LNCaP clone FGC (cell line): ENCODE measurements at places on chromosomes 2 and 18.
A peak's percentile ranks its signal among the peaks of the same experiment; 100 is the strongest.

GRCh38 chr2:151904021-151904420, 75.8 kb upstream of the ARL5A start:
- no peak for DNase-seq

DNA sequence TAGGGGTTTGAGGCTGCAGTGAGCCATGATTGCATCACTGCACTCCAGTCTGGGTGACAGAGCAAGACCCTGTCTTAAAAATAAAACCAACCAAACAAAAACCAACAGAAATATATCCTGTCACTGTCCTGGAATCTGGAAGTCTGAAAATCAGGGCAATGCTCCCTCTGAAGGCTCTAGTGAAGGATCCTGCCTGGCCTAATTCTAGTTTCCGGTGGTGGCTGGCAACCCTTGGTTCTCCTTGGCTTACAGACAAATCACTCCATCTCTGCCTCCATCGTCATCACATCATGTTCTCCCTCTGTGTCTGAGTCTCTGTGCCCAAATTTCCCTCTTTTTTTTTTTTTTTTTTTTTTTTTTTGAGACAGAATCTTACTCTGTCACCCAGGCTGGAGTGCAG, 15.9 kb upstream of the VPS4B start:
- no peak for DNase-seq

DNA sequence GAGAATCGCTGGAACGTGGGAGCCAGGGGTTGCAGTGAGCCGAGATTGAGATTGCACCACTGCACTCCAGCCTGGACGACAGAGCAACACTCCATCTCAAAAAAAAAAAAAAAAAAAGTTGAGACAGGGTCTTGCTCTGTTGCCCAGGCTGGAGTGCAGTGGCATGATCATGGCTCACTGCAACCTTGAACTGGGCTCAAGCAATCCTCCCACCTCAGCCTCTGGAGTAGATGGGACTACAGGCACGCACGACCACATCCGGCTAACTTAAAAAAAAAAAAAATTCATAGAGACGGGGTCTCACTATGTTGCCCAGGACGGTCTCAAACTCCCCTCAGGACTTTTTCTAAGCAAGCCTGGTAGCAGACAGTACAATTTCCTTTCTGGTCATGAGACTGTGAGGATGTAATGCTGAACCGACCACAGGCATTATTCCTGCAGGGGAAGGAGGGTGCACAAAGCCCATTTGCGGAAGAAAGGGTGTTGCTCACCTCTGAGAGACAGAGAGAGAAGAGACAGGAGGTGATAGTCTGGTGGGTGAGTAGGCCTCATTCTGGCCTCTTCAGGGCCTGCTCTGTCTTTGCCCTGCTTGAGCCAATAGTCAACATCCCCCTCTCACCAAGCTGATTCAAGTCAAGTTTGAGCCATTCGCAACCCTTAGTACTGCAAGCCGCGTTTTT, 205.3 kb downstream of the ZFP36L2 start:
- no peak for DNase-seq

- no peak for DNase-seq
These were observed 324.1 kb downstream of the DLGAP1 start for GRCh38 chr18:4130734-4131719.

DNA sequence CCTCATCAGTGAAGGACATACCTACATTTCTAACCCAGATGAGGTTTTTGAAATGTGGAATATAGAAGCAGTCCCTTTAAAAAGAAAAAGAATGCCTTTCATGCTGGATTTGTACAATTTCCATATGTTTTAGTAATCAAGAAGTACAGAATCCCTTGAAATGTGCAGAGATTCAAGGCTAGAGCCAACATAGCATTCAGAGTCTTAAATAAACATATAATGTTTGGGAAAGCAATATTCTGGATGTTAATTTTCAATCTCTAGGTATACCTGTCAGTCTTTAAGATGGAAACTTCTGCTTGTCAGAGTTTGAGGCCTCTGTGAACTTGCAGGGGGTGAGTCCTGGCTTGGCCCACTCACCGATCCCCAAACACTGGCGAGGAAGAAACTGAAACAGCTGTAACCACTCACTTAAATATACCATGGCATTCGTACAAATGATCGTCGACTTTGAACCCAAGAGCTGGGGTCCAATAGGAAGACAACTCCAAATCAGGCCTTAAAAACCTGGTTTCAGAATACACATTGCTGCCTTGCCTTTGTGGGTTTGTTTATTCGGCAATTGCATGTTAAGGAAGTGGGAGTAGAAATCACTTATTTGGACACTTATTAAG, 132.8 kb upstream of the NCK2 start:
- no peak for DNase-seq

DNA sequence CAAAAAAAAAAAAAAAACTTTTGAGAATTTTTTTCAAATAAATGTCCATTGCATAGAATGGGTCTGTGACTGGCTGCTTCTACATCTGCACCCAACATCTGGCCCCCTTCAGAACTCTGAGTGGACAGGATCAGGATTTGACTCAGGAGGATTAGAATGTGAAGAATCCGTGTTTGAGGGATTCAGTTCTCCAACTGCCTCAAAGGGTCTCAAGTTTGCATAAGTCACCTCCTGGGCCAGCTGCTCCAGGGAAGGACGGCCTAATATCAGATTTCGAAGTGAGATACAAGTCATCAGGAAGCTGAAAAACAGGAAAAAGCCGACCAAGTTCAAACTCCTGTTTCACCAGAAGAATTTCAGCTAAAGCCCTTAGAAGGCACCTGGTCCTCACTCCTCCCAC, 10.9 kb downstream of the MAT2A start:
- no peak for DNase-seq

DNA sequence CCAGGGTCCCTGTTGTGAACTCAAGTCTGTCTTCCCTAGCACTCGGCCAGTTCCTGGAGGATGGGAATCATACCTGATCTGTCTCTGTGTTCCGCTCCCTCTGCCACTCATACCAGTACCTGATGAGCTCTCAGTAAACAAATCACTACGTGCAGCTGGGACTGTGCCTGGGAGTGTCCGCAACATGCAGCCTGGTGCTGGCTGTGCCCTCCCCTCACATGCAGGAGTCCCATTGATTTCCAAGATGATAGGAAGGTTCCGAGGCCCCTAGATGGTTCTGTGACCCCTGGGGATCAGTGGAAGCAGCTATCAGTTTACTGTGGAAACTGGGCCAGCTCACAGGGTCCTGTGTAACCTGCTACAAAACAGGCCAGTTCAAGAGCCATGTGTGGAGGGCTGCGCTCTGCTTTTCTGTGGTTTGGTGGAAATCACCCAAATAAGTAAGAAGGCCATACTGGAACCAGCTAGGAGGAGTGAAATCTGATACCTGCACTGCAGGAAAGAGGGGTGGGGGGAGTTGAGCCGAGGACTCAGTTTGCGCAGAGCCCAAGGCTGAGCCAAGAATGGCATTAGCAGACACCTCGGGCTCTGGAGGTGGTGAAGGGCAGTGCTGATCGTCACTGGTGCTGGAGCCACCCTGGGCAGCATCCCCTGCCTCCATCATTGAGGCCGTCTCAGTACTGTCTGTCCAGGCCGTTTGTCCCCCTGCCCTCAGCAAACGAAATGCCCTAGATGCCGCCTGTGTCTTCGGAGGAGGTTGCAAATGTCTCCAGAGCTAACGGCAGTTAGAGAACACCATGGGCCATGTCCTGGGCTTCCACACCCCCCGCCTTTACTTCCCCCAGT, 93.3 kb downstream of the KLHL29 start:
- peak; percentile 15 for DNase-seq

DNA sequence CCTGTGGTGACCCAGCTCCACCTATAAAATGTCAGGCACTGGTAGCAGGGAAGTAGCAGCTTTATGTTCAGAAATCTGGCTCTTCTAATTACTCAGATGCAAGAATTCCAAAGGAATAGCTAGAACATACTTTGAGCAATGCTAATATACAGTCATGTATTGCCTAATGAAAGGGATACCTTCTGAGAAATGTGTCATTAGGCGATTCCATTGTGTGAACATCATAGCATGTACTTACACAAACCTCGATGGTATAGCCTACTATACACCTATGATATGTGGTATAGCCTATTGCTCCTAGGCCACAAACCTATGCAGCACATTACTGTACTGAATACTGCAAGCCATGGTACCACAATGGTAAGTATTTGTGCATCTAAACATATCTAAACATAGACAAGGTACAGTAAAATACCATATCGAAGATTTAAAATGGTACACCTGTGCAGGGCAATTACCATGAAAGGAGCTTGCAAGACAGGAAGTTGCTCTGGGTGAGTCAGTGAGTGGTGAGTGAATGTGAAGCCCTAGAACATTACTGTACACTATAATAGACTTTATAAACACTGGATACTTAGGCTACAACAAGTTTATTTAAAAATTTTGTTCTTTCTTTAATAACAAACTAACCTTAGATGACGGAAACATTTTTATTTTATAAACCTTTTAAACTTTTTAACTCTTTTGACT, 50.3 kb upstream of the ETAA1 start:
- DNase-seq = no peak

- peak; percentile 64 for DNase-seq
These were observed 41.2 kb downstream of the RALBP1 start for GRCh38 chr18:9516437-9517064.

DNA sequence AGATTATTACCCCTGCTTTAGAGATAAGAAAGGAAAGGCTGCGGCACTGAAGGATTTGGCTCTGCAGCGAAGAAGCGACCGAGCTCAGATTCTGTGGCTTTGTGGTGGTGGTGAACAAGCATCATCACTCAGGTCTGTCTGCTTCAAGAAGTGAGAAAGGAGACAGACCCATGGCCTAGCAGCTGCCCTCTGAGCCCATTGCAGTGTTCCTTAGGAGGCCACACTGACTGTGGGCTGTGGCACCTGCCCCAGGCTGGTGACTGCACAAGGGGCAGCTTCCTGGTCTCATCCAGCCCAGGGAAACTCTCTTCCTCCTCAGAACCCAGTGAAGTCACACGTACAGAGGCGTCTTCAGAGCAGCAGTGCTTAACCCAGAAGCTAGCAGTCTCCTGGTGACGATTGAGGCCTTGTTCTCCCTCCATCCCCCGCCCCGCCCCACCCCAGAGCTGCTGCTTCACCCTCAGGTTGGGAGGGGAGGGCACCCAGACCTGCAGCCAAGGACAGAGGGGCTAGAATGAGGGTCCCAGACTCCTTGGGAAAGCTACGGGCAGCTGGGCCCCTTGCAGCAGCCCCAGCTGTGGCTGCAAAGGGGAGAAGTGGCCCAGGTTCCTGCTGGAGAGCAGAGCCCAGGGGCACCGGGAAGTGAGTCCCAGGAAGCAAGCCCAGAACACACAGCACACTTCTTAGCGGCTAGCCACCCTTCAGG, 22.2 kb downstream of the BIN1 start:
- no peak for DNase-seq

DNA sequence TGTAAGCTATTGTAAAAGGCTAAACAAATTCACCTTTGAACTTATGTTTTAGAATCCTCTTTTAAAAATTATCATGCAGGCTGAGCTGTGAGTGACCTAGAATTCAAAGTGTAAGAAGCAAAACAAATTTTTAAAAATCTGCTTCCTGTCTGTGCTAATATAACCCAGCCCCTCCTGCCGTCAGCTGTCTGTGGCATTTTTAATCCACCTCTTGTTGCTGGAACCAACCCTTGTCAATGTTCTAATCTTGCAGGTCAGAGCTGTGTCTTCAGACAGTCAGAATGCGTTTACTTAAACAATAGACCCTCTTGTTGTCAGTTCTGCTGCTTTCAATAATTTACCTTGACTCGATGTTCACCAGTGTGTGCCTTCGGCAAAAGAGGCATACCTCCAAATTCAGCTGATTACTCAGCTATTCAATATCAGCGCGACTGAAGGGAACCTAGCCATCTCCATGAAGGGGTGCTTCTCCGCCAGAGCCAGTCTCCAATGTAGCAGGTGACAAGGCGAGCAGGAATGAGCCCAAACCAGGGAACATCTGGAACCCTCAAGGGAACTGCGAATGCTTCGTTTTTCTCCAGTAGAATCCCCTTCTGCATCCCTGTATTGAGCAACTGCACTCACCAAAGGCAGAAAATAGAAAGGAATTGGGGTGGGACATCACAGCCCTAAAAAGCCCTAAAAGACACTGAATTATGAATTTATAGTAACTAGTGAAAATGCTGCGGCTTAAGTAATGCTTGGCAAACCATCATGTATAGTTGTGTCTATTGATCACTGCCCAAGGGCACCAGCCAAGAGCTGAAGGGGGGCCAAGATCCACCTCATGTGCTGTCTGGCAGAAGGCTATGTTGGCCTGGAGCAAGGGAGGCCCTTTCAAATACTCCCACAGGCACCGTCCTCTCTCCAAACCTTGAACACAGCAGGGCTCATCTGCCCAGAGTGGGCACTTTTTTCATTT, 62.5 kb downstream of the LYPD6B start:
- DNase-seq = no peak

GRCh38 chr2:232419245-232420072, 12.8 kb downstream of the ALPG start:
- DNase-seq = no peak

- no peak for DNase-seq
These were observed 545.8 kb downstream of the BCL11A start for GRCh38 chr2:60007671-60008070.

DNA sequence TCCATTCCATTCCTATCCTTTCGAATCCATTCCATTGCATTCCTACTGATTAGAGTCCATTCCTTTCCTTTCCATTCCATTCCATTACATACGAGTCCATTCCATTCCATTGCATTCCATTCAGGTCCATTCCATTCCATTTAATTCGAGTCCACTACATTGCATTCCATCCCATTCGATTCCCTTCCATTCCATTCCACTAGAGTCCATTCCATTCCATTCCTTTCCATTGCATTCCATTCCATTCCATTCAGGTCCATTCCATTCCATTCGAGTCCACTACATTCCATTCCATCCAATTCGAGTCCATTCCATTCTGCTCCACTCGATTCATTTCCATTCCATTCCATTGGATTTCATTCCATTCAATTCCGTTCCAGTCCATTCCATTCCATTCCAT, 1133.6 kb downstream of the RPIA start:
- DNase-seq = no peak

DNA sequence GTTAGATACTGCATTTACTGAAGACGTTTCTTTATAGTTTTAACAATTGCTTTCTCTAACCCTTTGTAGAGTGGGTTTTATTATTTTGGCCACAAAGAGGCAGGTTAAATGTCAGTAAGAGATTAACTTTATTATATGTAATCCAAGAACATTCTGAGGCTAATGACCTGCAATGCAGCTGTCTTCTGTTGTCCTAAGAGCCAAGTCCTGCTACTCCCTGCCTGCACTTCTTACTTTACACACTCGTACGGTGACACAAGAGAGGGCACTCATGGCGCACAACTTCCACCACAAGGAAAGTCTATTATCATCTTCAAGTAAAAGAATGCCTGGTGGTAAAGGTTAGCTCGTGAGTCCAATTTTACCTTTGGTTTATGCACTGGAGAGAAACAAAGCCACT, 471.0 kb upstream of the HNMT start:
- no peak for DNase-seq

- DNase-seq = no peak
These were observed 797.0 kb upstream of the CHAC2 start for GRCh38 chr2:52970642-52971041.

- DNase-seq = no peak
These were observed 126.7 kb upstream of the ITGB6 start for GRCh38 chr2:160326786-160327185.

- DNase-seq = no peak
These were observed 113.1 kb downstream of the CYP26B1 start for GRCh38 chr2:72034353-72035095.

- DNase-seq = no peak
These were observed 145.6 kb downstream of the HDAC4 start for GRCh38 chr2:239255218-239255617.
